ENCODE measurements at places on chromosomes 1 and 21.
A peak's percentile ranks its signal among the peaks of the same experiment; 100 is the strongest.

GRCh38 chr1:20281801-20282200 lies 8.9 kb upstream of the VWA5B1 start:
- peak; percentile 6 for DNase-seq

GRCh38 chr1:214165850-214166374 lies 115.0 kb upstream of the SMYD2 start:
- DNase-seq = no peak

DNA sequence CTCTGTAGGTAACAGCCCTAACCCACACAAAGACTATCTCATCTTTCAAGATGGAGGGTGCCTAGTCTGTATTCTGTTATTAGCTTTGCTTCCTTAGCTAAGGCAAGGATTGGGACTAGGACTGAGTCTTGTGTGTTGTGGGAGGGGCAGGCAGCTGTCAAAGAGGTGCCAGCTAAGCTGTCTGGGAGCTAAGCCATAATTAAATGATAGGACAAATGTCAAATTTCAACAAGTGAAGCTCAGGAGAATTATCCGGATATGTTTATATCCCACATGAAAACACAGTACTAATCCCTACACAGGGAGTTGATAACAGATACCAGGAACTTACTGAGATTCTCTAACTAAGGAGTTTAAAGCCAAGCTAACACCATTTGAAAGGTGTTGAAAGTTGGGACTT lies 70.5 kb upstream of the NGF start:
- DNase-seq = no peak

- peak; percentile 30 for DNase-seq
Observed at GRCh38 chr21:26194811-26195251, 24.3 kb upstream of the APP start.

DNA sequence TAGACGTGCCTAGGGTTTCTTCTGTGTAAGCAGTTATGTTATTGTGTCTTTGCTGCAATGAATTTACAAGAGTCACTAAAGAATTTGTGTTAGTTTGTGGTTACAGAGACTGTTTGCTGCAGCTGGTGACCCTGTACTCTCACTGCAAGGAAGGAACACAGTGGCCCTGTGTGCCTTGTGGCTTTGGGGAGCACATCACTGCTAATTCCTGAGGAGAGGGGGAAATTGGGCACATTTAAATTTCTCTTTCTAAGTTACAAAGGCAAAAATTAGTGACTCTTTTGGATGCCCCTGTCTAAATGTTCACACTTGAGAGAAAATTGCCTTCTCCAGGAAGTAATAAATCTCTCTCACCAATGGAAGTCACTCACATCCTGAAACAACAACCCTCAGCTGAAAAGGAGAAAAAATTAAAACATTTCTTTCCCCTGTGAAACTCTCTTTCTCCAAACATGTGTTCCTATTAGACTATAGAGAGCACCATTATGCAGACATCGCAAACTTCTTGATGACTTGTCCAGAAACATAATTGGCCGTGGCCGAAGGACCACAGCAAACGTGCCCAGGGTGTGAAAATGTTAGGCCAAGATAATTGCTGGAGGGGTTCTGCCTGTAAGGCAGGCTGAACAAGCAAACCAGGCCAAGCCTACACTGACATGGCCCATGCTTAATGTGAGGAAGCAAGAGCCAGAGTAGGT lies 32.3 kb upstream of the SPAG17 start:
- no peak for DNase-seq

DNA sequence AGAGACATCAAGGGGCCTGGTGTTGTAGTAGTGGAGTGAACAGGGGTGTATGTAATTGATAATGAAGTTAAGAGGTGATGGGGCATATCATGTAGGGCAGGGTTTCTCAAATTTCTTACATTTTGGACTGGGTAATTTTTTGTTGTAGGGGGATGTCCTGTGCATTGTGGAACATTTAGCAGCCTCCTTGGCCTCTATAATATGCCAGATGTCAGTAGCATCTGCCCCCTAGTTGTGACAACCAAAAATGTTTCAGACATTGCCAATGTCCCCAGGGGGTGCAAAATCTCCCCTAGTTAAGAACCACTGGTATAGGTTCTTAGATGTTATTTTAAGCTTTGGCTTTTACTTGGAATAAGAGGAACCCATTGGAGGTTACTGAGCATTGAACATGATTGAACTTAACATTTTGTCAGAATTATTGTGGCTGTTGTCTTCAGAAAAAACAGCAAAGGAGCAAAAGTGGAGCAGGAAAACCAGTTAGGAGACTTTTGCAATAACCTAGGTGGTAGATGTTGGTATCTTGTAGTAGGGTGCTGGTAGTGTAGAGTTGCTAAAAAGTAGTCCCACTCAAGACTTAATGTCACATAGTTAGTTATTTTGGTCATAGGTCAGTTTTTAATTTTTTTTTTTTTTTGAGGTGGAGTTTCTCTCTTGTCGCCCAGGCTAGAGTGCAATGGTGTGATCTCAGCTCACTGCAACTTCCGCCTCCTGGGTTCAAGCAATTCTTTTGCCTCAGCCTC lies 6.2 kb downstream of the ZNF326 start:
- DNase-seq = no peak

DNA sequence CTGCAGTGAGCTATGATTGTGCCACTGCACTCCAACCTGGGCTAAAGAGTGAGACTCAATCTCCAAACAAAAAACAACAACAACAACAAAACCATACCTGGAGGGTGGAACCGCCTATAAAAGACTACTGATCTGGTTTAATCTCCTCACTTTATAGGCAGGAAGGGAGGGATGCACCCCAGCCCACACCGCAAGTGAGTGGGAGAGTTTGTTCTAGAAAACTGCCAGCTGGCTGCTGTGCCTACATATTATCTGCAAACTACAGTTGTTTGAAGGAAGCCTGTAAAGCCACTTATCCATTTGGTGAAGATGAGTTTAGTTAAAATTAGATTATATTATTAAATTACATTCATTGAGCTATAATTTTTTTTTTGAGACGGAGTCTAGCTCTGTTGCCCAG lies 9.1 kb upstream of the SRSF10 start:
- no peak for DNase-seq

DNA sequence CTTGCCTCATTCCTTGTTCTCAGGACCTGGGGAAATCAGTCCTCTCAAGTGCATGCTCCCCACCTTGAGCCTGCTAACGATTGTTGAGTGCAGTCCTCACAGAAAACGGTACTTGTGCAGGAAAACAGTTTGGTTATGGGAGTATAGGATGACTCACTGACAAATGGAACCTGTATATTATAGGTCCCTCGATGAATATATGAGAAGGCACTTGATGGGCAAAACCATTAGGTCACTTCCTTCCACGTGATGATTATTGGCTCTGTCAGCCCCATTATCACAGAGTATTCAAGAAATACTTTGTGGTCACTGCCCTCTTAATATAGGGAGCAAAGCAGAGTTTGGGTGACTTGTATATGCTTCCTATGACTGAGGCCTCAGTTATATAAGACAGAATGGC lies 6.2 kb downstream of the CCDC17 start:
- peak; percentile 43 for DNase-seq

- DNase-seq = peak; percentile 27
Observed at GRCh38 chr1:28190337-28190979, 14.0 kb upstream of the PTAFR start.

GRCh38 chr21:40841524-40842196 lies 5.3 kb downstream of the DSCAM start:
- DNase-seq = no peak

GRCh38 chr1:209853676-209854075 lies 25.9 kb downstream of the UTP25 start:
- DNase-seq = no peak

DNA sequence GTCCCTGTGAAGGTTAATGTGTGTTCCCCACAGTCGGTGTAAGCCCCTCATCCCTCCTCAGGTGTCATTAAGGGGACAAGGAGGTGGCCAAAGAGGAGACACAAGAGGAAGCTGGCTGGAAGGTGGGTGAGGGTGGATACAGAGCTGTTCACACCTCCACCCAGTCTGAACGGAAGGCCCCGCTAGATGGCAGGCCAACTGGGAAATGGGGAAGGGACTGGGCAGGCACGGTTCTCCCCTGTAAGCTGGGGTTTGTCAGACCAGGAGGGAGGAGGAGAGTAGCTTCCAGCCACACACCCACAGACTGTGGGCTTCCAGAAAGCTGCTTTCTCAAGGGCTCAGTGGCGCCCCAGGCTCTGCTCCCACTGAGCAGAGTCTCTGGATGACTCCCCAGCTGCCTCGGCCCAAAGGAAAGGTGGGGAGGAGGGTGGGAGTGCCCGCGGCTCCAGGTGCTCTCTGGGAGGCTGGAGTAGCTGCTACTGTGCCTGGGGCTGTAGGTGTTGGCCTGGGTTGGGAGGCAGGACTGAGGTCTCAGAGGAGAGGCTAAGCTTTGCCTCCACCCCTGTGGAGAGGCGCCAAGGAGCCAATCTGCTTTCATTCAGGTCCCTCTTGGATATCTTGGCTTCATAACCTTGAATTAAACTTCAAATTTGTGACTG lies 41.2 kb downstream of the PCP4 start:
- no peak for DNase-seq

DNA sequence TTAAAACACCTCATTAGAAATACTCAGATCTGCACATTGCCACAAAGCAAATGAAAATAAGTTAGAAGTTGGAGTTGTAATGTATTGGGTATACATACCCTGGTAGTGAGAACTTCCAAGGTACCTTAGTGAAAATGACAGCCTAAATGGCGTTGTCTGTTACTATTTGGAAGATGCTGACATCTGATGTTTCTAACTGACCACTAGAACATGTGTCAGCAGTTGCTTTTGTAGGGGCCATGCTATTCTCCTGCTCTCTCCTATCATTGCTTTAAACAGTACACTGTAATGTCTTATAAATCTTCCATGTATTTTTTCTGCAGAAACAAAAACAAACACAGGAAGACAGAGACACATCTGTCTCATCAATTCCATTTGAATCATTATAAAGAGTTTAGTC lies 40.1 kb downstream of the LAMC1 start:
- DNase-seq = peak; percentile 29

- DNase-seq = no peak
Observed at GRCh38 chr1:223339861-223340260, 24.1 kb downstream of the SUSD4 start.

- no peak for DNase-seq
Observed at GRCh38 chr1:212935387-212935981, 14.9 kb upstream of the VASH2 start.

- DNase-seq = no peak
Observed at GRCh38 chr1:68953311-68953710, 456.4 kb upstream of the DEPDC1 start.

GRCh38 chr1:109657395-109657794 lies 1.5 kb downstream of the GSTM4 start:
- DNase-seq = no peak

DNA sequence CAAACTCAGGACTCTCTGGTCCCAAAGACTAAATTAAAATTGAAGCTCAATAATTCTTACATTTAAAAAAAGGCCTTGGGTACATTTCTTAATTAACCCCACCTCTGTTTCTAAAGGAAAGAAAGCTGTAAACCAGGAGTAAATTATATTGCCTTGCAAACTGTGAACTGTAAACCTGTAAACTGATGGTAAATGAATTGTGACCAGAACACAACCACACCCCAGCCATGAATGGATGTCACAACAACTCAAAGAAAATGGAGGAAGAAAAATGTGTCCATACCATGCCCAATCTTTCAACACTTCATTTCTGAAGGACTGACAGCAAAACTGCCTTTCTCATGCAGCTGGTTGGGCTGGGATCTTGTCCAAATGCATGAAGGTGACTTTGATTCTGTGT lies 171.3 kb upstream of the C1orf87 start:
- no peak for DNase-seq

GRCh38 chr1:66403007-66403731 lies 130.8 kb upstream of the SGIP1 start:
- no peak for DNase-seq

- DNase-seq = no peak
Observed at GRCh38 chr1:243508303-243508713, 252.5 kb downstream of the SDCCAG8 start.
